ENCODE measurements at places on chromosomes 1 and 21.

DNA sequence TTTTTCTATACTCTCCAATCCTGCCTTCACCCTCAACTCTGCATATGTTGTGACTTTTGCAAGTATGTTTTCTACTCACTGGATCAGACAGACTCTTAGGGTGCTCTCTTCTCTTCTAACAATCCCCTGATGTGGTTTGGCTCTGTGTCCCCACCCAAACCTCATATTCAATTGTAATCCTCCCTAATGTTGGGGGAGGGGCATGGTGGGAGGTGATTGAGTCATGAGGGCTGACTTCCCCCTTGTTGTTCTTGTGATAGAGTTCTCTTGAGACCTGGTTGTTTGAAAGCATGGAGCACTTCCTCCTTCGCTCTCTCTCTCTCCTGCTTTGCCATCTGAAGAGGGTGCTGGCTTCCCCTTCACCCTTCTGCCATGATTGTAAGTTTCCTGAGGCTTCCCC is 148.9 kb upstream of the IGSF21 start:
- DNase-seq, result no peak

DNA sequence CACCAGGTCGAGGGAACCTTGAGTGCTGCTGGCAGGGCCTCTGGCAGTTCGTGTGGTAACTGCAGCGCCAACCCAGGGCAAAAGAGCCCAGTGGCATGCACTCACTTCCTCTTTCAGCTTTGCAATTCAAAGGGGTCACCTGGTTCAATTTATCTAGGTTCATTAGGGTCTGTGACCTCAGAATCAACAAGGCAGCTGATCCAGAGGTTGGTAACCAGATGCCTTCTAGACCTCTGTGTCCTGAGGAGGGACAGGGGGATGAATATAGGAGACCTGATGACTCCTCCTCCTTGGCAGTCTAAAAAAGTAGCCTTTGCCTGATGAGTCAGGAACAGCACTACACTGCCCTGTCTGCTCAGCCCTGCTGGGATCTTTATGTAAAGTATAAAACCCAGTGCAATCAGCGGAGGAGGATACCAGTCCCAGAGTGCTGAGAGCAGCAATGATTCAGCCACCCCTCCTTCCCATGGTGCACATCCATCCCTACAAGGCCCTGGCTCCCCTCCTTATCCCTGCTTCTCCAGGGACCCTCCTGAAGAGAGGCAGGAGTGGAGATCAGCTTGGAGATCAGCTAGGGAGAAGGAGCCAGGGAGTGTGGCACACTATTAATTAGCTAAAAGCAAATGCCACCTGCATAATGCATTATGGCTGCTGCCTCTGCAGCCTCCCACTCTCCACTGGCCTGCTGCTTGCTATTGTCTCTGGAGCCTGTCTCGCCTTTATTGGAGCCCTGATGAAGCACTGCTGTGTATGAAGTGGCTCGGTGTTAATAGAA is 11.2 kb upstream of the FMOD start:
- no peak for DNase-seq

DNA sequence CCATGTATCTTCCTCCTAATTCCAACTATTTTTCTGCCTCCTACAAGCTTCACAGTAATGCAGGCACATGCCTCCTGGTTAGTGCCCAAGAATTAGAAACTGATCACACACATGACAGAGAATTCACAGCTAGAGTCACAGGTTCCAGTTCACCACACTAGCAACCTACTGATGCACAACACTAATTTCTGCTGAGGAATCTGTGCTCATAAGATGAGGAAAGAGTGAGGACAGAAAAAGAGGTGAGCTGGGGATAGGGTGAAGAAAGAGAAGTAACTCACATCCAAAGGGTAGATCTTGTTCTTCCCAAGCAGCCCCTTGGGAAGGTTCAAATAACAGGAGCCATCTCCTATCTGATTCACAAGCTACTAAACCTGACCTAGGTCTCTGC is 61.3 kb downstream of the PUM1 start:
- DNase-seq, result no peak

DNA sequence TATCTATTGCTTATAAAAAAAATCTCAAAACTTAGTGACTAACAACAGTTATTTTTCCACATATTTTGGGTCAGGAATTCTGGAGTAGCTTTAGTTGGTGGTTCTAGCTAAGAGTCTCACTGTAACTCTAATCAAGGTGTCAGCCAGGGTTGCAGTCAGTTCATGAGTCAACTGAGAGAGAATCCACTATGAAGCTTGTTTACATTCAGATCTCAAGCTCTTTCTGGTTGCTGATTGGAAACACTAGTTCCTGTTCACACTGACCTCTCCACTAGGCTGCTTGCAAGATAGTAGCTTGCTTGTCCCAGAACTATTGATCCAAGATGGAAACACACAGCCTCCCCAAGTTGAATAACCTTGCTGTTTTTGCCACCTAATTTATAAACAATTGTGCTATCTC is 1192.1 kb upstream of the B3GALT2 start:
- no peak for DNase-seq

DNA sequence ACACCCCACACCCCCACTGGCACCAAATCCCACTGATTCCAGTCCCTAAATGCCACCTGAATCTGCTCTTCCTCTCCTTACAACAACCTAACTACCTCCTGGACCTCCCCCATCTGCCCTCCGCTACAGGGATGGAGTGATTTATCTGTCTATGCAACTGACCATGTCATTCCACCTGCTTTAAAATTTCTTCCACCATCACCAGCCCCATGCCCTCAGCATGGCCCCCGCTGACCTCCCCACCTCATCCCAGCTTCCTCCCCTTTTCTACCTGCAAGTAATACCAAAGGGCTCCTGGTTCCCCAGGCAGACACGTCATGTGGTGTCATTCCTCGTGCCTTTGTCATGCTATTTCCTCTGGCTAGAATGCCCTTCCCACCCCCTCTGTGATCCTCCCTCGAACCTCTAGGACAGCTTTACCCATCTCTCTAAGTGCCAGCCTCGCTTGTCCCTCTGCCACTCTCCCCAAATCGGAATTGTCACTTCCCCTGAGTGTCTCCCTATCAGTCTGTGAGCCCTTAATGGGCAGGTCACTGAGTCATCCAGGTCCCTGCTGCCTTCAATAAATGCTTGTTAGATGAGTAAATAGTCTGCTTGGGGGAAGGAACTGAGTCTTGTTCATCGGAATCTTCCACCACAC is 3.7 kb downstream of the GJB4 start:
- no peak for DNase-seq

- DNase-seq, result no peak
Measured at GRCh38 chr1:205656236-205656635, 24.1 kb downstream of the SLC45A3 start.

DNA sequence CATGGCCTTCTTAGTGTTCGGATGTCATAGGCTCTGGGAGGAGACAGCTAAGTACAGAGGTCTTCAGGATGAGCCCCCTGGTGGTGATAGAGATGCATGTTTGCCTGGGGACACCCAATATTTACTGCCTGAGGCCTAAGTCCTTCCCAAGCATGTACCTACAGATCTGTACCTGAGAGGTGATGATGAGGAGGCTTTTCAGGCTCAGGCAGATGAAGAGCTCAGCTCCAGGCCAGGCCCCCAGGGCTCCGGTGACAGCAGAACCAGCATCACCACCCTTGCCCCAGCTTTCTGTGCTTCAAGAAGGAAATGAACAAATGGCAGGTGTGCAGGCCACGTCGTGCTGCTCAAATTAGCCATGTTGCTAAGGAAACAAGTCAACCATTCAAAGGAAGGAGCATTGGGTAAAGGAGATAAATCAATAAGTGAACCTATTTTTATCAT is 21.1 kb downstream of the CACNA1E start:
- DNase-seq, result no peak

DNA sequence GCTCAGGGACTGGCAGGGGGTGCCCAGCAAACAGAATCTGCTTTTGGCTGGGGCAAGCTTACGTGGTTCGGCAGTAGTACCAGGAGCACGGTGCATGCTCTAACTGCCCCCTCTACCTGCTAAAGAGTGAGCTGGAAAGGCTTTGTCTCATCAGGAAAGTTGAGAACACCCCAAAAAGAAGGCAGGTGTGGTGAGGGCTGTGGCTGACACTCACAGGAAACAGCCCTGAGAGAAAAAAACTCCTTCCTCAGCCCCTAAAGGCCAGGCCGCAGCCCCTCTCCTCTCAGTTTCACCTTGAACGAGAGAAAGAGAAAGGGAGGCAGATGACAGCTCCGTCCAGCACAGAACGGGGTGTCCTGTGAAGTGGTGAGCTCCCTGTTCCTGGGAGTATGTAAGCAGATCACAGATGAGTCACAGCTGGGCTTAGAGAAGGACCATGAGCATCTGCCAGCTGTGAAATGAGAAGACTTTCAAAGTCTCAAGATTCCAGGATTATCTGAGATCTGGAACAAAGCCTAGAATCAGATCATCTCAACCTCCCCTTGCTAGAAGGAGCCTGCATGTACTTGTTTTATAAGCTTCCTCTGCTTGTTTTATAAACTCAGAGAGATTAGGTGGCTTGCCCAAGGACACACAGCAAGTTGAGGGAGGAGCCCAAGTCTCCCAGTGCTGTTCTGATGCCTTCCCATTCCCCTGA is 13.4 kb downstream of the LAPTM5 start:
- no peak for DNase-seq

GRCh38 chr1:187725216-187725615 is 896.5 kb downstream of the PLA2G4A start:
- no peak for DNase-seq

GRCh38 chr1:40030528-40031135 is 9.9 kb upstream of the CAP1 start:
- DNase-seq, result no peak

- no peak for DNase-seq
Measured at GRCh38 chr21:41874611-41875010, 4.5 kb downstream of the PRDM15 start.

DNA sequence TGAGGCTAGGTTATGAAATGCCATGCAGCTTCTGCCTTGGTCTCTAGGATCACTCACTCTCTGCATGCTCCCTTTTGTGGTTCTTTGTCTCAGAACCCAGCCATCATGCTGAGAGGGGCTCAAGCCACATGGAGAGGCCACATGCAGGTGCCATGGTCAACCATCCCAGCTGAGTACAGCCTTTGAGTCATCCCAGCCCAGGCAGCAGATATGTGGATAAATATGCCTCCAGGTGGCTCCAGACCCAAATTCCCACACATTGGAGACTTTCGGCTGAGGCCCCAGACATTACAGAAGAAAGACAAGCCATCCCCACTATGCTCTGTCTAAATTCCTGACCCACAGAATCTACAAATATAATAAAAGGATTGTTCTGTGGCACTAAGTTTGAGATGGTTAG is 102.0 kb downstream of the LHX9 start:
- no peak for DNase-seq

- no peak for DNase-seq
Measured at GRCh38 chr1:58805716-58806571, 22.1 kb upstream of the JUN start.

DNA sequence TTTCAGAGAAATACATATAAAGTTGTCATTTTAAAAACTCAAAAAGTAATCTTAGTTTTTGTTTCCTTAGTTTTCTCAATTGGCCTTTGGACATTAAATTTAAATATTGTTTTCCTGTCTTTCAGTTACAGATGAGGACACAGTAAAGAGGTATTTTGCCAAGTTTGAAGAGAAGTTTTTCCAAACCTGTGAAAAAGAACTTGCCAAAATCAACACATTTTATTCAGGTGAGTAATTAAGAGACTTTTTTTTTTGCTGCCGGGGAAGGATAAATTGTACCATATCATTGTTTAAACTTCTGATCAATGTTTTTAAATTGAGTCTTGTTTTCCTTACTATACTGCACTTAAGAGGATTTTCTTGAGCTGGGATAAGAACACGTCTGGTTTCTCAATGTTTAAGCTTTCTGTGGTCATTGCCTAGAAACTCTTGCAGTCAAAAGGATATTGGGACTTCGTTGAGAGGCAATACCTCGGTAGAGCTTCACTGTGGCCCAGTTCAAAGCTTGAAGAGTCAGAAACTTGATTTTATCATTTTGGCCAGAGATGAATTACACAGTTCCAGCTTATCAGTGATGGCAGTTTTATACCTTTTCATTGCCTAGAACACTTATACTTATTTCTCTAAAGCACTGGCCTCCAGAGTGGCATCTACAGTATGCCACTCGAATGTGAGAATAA is 124.9 kb upstream of the KIAA1614 start:
- no peak for DNase-seq

GRCh38 chr1:169779970-169780369 is 14.7 kb downstream of the METTL18 start:
- DNase-seq, result no peak

DNA sequence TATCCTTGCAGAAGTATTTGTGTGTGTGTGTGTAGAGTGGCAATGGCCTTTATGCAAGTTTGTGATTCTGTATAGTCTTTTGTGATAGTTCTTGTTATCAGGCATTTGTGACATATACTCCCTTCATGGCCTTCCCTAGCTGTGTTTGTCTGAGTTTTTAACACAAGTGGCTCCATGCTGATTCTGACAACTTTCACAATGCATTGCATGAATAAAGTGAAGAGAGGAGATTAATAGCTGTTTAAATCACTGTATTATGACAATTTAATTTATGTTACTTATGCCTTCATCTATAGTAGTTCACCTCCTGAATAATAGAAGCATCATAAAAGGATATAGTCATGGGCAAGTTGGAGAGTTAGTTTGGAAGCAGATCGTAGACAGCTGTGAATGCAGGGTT is 17.2 kb upstream of the MCOLN3 start:
- DNase-seq, result no peak

- no peak for DNase-seq
Measured at GRCh38 chr1:211588711-211589110, 9.8 kb upstream of the SLC30A1 start.

DNA sequence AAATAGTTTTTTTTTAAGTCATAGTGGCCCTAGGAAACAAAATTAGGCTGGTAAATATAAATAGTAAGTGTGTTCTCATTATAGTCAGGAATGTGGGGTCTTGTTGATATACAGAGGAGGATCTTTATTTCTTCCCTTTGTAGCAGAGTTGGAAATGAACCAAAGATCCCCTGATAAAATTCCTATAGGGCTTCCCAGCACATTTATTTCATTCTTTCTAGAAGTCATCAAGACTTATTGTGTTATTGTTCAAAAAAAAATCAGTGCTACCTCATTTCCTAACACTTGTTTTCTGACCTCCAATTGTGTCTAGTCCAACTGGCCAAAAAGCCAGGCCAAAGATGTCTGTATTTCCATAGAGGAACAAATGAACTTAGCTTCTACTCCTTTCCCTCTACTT is 7.6 kb upstream of the PLEKHO1 start:
- DNase-seq, result no peak

Data from activated CD8-positive, alpha-beta memory T cell treated with anti-CD3 and anti-CD28 coated beads for 1 hour (primary cell).